ENCODE measurements at places on chromosomes 6 and 20. TPM values are rescaled to one million over a fixed set of nuclear protein-coding genes. Genes with fewer than 3 reads are reported as not detected.
A peak's percentile ranks its signal among the peaks of the same experiment; 100 is the strongest.

- no peak for DNase-seq
These were observed 21.4 kb downstream of the SMOC2 start for GRCh38 chr6:168462289-168462853.

SMLR1 gene
- not detected for total RNA-seq

- no peak for DNase-seq
These were observed 348.1 kb downstream of the GRIK2 start for GRCh38 chr6:101741474-101742171.

- DNase-seq: peak; percentile 85
These were observed at the start of gene ZSCAN16 for GRCh38 chr6:28124350-28124970. Gene ZSCAN16, plus strand, starts transcription at chr6:28124609. Its CDS starts 835 bp downstream, at chr6:28125444.

- no peak for DNase-seq
These were observed 32.7 kb downstream of the TUBB2B start for GRCh38 chr6:3194535-3195419.

GRCh38 chr6:36844232-36845170, 5.3 kb upstream of the CPNE5 start:
- DNase-seq: no peak

GRCh38 chr6:166221040-166221439, 53.4 kb upstream of the TBXT start:
- DNase-seq: no peak

- DNase-seq: no peak
These were observed 57.2 kb upstream of the HFE start for GRCh38 chr6:26029857-26030653.

TULP1 gene
- not detected for total RNA-seq

NOTCH4 gene
- total RNA-seq: not detected

DNA sequence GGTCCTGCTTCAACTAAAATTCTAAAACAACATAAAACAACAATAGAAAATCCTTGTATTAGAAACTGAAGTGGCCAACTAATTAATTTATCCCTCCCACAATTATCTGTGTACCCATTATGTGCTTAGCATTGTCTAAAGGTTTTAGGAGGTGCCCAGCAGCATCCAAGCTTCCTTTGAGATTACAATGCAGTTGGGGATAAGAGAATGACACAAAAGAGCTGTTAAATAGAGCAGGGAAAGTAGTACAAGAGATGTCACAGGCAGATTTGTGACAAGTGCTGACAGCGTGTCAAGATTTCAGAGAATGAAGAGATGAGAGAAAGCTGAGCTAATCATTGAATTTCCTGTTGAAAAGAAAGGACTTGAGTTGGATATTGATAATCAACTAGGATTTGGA, 204.8 kb downstream of the OTOR start:
- no peak for DNase-seq

GRCh38 chr6:40391851-40392517, 195.2 kb downstream of the LRFN2 start:
- DNase-seq: no peak

- no peak for DNase-seq
These were observed 21.6 kb upstream of the MAFB start for GRCh38 chr20:40710603-40711002.

- DNase-seq: no peak
These were observed 109.9 kb upstream of the MCHR2 start for GRCh38 chr6:100103931-100104330.

DNA sequence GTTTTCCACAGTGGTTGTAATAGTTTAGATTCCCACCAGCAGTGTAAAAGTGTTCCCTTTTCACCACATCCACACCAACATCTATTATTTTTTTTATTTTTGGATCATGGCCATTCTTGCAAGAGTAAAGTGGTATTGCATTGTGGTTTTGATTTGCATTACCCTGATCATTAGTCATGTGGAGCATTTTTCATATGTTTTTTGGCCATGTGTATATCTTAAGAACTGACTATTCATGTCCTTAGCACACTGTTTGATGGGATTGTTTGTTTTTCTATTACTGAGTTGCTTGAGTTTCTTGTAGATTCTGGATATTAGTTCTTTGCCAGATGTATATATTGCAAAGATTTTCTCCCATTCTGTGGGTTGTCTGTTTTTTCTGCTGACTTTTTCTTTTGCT, 820.1 kb downstream of the TENT5A start:
- peak; percentile 2 for DNase-seq

IL17A gene
- not detected for total RNA-seq

DNA sequence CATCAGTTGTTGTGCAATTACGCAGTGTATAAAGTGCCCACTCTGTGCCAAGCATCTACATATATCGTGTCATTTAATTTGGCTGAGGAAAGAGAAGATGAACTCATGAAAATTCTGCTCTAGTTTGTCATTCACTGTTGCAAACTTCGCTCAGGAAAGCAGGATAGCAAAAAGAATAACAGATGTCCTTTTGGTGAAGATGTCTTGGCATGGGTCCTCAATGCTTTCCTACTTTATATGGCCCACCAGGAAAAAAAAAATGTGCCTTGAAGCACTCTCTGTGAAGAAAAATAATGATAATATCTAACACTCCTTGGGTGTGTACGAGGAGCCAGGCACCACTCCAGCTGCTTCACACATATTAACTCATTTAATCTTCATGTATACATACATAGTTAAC, 5.6 kb upstream of the PHACTR1 start:
- no peak for DNase-seq

- peak; percentile 33 for DNase-seq
These were observed 295.2 kb downstream of the EPHA7 start for GRCh38 chr6:93124006-93124632.
